ENCODE measurements at places on chromosomes 4 and X. TPM values are rescaled to one million over a fixed set of nuclear protein-coding genes. Genes with fewer than 3 reads are reported as not detected.

ANOS1 gene
- total RNA-seq: 38.4 TPM

PCDH19 gene
- 0.73 TPM for total RNA-seq

GYPB gene
- not detected for total RNA-seq

MAMLD1 gene
- total RNA-seq: 1.2 TPM

ZDHHC15 gene
- total RNA-seq: 12.0 TPM

GRCh38 chrX:150961631-150962030 is 21.5 kb upstream of the HMGB3 start:
- no peak for ATAC-seq

- ATAC-seq: no peak
These were observed 240.0 kb downstream of the BCOR start for GRCh38 chrX:39857780-39858179.

GRCh38 chr4:110211007-110211769 is 12.8 kb upstream of the ELOVL6 start:
- ATAC-seq: peak; percentile 33

GRCh38 chr4:6546681-6547447 is 28.1 kb upstream of the MAN2B2 start:
- ATAC-seq: peak; percentile 76

- no peak for ATAC-seq
These were observed 107.8 kb downstream of the GATB start for GRCh38 chr4:151652841-151653547.

DNA sequence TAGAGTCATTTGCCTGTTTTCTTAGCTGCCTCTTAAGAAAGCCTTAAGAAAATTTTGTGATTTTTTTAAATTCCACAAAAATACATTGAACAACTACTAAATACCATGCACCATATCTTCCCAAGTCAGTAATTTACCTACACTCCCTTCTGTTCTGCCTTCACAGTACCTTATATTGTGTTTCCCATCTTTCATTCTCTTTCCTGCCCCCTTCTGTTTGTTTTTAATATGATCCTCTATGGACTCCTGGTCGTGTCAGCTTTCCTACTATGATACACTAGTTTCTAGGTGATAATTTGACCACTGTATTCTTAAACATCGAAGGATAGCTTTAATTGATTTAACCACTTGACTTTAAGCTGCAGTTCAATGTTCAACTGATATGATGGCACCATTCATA is 297.7 kb upstream of the HAND2 start:
- no peak for ATAC-seq

DNA sequence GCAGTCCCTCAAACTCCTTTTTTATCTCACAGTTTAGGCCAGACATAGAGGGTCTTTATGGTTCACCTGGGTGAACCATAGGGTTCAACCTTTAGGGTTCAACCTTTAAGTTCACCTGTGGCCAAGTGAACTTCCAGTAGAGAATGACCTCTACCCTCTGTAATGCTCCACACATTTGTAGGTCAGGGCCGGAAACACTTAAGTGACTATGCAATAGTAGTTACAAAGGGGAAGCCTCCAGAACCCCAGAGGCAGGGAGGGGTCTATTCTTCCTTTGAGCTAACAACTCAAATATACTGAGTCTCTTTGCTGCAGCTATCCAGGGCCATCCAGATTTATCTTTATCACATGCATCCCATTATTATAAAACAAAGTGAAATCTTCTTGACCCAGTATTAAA is 100.0 kb downstream of the LARP1B start:
- ATAC-seq: no peak

DNA sequence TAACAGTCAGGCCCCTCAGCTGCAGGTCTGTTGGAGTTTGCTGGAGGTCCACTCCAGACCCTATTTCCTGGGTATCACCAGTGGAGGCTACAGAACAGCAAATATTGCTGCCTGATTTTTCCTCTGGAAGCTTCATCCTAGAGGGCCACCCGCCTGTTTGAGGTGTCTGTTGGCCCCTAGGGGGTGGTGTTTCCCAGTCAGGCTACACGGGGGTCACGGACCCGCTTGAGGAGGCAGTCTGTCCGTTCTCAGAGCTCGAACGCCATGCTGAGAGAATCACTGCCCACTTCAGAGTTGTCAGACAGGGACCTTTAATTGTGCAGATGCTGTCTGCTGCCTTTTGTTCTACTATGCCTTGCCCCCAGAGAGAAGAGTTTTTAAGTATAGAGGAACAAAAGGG is 160.8 kb downstream of the DKK2 start:
- ATAC-seq: no peak

GRCh38 chrX:129933700-129934099 is 27.7 kb downstream of the UTP14A start:
- ATAC-seq: no peak

DNA sequence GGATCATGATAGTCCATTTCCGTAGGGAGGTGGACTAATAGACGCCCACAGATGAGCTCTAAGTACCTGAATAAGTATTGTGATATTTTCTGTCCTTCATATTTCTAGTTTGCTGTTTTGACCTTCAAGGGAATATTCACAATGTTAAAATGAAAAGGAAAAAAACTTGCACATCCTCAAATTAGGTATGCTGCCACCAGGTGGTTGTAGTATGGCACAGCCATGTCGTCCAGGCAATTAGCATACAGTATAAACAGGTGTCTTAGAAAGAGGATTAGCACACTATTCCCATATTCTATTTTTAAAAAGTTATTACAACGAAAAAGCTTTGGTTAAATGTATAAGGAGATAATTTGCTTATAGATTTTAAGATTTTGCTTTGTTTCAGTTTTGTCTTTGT is 802.0 kb downstream of the RPA4 start:
- ATAC-seq: no peak

DNA sequence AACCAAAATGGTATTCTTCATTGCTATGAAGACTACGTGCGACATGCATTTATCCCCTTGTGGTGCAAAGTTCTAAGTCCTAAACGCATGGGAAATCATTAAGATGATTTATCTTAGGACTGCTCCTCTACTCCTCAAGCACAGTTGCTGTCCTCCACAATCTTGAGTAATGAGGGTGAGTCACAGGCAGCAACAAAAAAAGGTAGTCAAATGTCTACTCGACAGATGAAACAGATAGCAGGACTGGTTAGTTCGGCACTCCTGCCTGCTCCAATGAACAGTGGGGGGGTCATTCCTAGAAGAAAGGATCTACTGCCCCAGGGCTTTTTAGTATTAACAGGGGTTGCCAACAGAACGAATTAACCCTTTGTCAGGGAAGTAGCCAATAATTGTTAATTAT is 233.7 kb upstream of the FGF13 start:
- no peak for ATAC-seq

DNA sequence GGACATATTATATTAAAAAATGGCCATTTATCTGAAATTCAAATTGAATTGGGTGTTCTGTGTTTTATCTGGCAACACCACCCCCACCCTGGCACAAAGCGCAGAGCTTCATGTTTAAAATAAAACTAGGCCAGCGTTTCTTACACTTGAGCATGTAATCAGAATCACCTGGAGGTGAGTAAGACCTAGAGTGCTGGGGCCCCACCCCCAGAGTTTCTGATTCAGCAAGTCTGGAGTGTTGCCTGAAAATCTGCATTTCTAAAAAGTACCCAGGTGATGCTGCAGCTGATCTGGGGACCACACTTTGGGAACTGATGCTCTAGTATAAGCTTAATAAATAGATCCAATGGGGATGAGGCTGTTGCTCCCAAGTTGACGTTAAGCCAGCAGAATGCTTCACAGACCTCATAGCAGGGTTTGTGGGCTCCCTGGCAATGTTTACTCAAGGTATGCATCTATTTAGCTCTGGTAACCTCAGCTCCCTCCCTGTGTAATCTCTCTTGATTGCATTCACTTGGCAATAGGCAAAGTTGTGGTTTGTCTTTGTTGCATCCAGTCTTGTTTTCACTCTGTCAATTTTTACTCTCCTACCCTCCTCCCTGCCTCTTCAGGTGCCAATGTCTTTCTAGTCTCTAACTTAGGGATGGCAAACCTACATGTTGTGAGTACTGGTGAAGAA is 99.8 kb upstream of the TEX13D start:
- ATAC-seq: no peak

GRCh38 chr4:10006601-10007435 is 14.5 kb downstream of the SLC2A9 start:
- ATAC-seq: no peak

- peak; percentile 69 for ATAC-seq
These were observed 1395.7 kb downstream of the PCDH18 start for GRCh38 chr4:136136601-136137000.

GRCh38 chrX:128717635-128718578 is 665.7 kb upstream of the ACTRT1 start:
- no peak for ATAC-seq

DNA sequence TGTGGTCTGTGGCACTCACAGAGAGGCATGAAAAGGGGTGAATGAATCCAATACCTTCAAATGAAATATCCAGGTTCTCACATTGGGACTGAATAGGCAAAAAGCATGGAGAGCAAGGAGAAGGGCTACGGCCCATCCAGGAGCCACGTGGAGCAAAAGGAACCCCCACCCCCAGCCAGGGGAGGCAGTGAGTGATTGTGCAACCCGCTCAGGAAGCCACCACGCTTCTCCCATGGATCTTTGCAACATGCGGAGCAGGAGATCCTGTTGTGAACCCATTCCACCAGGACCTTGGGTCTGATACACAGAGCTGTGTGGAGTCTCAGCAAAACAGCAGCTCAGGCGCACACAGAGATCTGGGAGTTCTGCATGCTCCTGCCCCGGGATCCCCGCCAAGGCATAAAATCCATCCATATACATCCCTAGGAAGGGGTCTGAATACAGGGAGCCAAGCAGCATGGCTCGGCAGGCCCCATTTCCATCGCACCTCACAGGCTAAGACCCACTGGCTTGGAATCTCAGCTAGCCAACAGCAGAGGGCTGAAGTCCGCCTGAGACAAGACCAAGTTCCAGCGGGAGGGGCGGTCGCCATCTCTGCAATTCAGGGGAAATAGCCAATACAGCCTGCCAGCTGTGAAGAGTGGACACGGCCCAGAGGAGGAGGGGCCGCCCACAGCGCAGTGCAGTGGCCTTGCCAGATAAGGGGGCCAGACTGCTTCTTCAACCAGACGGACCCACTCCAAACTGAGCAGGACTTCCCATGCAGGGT is 80.2 kb downstream of the FGF16 start:
- ATAC-seq: no peak

- ATAC-seq: no peak
These were observed 17.4 kb upstream of the TMEM184C start for GRCh38 chr4:147599769-147600168.

DNA sequence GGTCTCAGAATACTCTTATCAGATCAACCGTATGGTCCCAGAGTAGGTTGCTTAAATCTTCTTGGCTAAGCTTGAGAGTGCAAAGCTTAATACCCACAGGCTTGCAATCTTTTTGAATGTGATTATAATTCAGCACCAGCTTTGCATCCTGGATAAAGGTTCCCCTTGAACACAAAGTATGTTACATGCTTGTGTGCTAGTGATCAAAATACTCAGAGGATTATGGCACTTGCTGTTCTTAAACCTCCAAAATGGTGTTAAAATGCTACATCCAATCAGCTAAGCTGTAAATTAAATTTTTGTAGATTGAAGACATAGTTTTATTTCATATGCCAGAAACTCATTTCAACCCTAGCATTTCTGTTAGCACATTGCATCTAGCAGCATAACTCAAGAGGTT is 812.2 kb upstream of the TENM3 start:
- no peak for ATAC-seq

DNA sequence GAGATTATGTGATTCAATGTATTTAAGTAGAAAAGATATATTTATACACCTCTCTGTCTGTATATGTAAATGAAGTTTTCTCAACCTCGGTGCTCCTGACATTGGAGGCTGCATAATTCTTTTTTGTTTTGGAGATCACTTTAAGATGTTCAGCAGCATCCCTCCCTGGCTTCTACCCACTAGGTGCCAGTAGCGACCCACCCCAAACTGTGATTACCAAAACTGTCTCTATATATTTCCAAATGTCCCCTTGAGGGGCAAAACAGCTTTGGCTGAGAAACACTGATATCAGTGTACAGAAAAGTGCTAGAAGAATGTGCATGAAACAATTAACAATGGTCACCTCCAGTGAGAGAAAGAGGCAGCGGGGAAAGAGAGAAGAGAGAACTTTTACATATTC is 51.2 kb downstream of the DCX start:
- no peak for ATAC-seq

- no peak for ATAC-seq
These were observed 192.3 kb upstream of the ATP6AP2 start for GRCh38 chrX:40388441-40388840.

DNA sequence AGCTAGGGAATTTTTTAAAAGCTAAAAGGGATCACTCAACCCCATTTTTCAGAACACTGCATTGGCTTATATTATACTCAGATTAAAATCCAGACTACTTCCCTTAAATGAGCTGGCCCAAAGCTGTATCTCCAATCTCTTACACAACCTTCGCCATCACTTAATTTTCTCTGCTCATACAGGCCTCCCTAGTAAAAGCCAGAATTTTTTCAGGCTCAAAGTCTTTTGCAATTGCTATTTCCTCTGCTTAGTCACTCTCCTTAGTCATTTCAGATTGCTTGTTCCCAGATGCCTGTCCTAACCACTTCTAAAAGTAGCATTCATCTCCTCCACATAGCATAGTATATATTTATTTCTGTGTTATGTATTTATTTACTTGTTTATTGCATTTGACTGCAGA is 1587.9 kb upstream of the ADGRL3 start:
- ATAC-seq: peak; percentile 32

DNA sequence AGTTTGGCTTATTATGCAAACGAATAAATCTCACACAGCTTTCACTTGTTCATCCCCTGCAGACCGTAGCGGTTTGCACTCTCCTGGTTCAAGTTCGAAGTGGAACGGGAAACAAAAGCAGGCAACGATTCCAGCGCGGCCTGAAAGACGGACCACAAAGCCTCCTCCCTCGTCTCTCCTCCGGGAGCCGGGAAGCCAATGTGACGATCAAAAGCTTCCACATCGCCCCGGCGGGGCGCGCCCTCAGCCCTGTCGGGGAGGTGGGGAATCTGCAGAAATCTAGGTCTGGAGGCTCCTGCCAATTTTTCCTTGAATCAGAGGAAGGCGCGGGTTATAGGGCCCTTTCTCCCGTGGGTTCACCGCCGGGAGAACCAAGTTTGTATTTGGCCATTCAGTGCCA is 16.9 kb upstream of the ZIC3 start:
- no peak for ATAC-seq

- ATAC-seq: peak; percentile 61
These were observed 531.9 kb downstream of the INPP4B start for GRCh38 chr4:142314247-142314646.

DNA sequence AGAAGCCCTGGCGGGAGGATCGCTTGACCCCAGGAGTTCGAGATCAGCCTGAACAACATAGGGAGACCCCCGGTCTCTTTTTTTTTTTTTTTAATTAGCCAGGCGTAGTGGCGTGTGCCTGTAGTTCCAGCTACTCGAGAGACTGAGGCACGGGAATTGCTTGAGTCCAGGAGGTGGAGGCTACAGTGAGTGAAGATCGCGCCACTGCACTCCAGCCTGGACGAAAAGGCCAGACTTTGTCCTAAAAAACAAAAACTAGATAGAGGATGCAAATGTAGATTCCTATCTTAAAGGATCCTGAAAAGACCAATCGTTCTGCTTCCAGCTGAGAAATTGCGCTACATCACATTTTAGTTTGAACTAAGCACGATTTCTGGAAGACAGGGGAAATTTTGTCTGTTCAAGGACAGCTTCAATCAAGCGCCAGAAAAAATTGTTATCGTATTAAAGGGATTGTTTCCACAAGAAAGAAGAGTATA is 627 bp upstream of the HSD17B11 start:
- peak; percentile 35 for ATAC-seq

Measured in motor neuron (in vitro differentiated cells).